Stimulated activated CD4-positive, alpha-beta T cell treated with anti-CD3 and anti-CD28 coated beads, Interleukin-15, amount 100 ng/mL, for 24 hours (primary cell): ENCODE measurements at places on chromosomes 16 and 17.

- DNase-seq: no peak
Observed at GRCh38 chr16:64419832-64420231, 702.0 kb downstream of the CDH11 start.

DNA sequence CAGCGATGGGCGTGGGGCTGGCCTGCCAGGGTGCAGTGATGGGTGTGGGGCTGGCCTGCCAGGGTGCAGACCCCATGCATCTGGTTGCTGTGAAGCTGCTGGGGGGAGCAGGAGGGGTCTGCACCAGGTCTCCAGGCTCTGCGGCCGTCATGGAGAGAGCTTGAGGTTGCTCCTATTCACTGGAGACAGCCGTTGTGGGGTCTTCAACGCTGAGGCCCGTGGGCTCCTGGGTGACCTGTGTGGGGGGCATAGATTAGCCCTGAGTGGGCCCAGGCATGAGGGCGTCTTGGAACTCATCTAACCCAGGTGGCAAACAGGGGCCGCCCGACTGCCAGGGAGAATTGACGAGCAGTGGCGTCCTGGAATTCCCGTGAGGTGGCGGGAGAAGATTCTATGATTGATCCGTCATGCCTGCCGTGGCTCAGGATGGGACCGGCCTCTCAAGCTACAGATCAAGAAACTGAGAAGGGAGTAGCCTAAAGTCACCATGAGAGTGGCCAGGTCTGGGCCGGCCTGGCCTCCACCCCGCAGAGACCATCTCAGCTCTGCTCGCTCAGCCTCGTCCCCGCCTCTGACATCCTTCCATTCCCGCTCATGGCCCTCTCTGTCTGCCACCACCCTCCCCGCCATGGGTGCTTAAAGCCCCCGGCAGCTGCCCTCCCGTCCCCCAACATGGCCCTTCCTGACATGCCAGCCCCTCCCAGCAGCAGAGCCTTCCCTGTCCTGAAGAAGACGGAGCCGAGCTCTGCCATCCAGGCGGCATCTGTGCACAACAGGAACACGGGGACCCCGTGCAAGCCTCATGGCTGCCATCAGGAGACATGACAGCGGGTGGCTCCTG is 50.7 kb upstream of the ACSF3 start:
- DNase-seq: no peak

GRCh38 chr16:55567382-55567781 is 898 bp downstream of the CAPNS2 start:
- DNase-seq: no peak

GRCh38 chr17:16880121-16880842 is 91.6 kb downstream of the TNFRSF13B start:
- no peak for DNase-seq

- DNase-seq: no peak
Observed at GRCh38 chr17:68794636-68795434, 160.4 kb downstream of the ABCA8 start.

DNA sequence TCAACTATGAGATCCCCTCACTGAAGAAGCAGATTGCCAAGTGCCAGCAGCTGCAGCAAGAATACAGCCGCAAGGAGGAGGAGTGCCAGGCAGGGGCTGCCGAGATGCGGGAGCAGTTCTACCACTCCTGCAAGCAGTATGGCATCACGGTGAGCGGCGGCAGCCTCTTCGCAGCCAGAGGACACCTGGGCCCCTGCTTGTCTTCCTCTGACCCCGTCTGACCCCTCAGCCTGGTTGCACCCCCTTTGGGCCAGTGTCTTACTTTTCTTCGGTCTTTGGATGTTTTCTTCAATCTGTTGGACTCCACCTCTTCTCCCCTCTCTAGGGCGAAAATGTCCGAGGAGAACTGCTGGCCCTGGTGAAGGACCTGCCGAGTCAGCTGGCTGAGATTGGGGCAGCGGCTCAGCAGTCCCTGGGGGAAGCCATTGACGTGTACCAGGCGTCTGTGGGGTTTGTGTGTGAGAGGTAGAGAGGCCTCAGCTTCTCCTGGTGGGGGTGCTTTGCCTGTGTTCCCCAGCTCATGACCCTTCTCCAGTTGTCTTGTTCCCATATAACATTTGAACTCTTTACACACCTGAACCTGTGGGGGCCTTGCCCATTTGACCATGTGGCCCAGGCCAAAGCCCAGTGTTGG is 4.4 kb downstream of the CDK5RAP3 start:
- DNase-seq: no peak

DNA sequence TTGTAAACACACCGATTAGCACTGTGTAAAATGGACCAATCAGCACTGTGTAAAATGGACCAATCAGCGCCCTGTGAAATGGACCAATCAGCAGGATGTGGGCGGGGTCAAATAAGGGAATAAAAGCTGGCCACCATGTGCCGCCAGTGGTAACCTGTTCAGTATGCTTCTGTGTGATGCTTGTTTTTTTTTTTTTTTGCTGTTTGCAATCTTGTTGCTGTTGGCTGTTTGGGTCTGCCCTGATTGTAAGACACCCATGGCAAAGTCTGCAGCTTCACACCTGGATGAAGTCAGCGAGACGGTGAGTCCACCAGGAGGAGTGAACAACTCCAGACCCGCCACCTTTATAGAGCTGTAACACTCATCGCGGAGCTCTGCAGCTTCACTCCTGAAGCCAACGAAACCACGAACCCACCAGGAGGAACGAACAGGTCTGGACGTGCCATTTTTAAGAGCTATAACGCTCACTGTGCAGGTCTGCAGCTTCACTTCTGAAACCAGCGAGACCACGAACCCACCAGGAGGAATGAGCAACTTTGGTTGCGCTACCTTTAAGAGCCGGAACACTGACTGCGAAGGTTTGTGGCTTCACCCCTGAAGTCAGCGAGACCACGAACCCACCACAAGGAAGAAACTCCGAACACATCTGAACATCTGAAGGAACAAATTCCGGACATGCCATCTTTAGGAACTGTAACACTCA is 85.0 kb upstream of the MED9 start:
- peak; percentile 71 for DNase-seq

DNA sequence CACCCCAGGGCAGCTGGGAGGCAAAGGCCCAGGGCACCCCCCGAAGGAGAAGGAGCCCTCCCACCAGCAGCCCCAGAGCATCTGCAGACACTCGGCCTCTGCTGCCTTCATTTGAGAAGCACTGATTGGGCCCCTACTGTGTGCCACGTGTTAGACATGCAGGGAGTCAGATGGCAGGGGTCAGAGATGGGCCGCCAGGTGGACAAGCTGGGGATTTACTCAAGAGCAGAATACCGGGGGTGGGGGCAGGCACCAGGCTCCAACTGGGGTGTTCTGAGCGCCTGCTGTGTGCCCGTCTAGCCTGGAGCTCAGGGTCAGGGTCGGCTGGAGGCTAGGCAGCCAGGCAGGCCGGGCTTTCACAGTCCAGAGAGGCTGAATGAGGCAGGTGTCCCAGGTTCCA is 18.7 kb downstream of the TPSG1 start:
- DNase-seq: no peak

DNA sequence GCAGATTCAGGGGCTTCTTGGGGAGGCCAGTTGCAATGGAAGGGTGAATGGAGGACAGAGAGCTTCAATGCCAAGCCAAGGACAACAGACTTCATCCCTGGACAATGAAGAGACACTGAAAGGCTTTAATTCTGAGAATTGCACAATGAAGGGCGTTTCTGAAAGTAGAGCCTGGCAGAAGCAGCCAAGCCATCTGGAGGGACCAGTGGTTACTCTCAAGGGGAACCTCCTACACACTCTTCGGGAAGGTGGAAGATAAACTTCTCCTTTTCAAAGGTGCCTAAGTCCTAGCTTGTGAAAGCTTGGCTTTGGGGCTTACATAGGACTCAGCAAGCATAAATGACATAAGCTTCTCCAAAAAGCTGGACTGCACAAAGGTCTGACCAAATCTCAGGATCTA is 6.2 kb upstream of the CES1 start:
- no peak for DNase-seq

DNA sequence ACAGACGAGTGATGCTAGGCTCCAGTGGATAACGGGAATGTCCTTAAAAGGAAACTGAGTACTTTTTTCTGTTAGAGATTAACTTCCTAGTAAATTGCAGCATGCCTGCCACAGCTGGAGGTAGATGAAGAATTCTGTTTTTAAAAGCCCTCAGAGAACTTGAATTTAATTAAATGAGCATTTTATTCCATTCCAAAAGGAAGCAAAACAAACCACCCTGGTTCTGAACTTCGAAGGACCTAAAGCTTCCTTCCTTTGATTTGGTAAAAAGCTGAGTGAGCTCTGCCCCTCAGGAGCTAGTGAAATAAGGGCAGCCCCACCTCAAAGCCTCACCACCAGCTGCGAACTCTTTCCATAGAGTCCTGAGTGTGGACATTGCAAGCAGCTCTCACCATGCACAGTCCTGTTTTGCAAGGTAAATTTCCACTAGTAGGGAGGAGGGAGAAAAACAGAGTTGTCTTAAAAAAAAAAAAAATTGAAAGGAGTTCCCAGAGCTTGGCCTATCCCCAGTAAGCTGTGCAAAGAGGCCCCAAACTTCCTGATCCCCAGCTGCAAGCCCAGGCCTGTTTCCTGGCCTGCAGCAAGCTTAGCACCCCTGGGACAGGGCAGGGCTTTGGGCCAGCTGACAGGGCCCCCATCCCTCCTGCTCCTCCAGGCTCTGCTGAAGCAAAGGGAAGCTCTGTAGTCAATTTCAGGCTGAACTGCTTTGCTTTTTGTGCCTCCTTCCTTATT is 11.2 kb downstream of the CHD9NB start:
- DNase-seq: no peak

GRCh38 chr16:75092777-75093176 is 23.8 kb downstream of the LDHD start:
- DNase-seq: no peak

GRCh38 chr16:1538804-1539520 is 5.5 kb downstream of the TMEM204 start:
- DNase-seq: peak; percentile 45

DNA sequence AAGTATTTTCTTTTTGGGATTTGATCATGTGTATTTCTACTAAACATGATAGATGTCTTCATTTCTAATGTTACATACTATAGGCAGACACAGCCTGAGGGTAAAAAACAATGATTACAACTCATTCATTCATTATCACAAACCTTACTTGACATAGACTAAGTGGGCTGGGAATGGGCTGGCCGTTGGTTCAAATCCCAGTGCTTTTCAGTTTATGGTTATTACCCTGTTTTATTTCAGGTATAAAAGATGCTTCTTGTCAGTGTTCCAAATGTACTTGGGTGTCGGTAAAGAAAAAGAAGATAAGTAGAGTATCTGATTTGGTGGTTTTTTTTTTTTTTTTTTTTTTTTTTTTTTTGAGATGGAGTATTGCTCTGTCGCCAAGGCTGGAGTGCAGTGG is 149.7 kb upstream of the ZFHX3 start:
- no peak for DNase-seq

GRCh38 chr17:81844327-81844851 is 9.5 kb upstream of the PPP1R27 start:
- no peak for DNase-seq

DNA sequence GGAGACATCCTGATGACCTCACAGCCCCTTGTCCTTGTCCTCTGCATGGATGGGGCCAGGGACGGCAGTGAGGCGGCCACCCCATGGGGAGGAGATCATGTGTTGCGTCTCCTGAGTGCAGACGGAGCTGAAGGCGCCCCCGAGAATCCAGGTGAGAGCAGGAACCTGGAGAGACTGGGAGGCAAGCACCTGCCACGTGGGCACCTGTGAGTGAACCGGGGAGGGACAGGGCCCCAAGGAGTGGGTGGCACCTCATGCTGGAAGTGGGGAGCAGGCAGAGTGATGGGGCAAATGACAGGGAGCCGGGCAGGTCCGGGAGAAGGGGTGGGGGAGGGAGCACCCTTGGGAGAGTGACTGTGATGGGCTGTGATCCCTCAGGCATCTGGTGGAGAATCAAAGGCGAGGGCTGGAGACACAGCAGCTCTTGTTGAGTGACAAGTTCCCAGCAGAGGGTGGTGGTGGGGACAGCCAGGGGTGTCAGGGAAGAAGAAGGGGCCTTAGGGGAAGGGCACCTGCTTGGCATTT is 174.3 kb upstream of the CHMP6 start:
- no peak for DNase-seq

DNA sequence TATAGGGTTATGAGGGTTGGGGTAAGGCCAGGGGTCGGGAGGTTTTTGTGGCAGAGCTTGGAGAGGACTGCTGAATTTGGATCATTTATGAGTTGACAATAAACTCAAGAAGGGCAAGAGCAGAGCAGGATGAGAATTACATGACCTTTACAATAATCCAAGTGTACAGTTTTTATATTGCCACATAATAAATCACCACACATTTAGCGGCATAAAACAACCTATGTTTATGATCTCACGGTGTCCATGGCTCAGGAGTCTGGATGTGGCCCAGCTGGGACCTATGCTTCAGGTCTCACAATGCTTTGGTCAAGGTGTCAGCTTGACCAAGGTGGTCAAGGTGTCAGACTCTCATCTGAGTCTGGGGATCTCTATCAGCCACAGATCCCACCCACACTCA is 118.3 kb upstream of the WSCD1 start:
- no peak for DNase-seq

GRCh38 chr17:63042256-63042812 is 76.3 kb downstream of the TANC2 start:
- no peak for DNase-seq

GRCh38 chr17:29150161-29150560 is 30.0 kb downstream of the MYO18A start:
- no peak for DNase-seq

DNA sequence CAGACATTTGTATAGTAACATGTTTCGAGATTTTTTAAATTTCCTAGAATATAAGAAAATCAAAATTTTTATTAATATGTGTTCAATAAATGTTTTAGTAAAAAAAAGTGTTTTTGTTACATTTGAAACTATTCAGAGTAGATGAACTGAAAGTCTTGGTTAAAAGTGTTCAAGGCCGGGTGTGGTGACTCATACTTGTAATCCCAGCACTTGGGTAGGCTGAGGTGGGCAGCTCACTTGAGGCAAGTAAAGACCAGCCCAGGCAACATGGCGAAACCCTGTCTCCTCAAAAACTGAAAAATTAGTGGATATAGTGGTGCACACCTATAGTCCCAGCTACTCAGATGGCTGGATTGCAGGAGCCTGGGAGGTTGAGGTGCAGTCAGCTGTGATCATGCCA is 16.8 kb upstream of the PHKG2 start:
- DNase-seq: no peak
